ENCODE measurements at places on chromosomes 5 and 9. TPM values are rescaled to one million over a fixed set of nuclear protein-coding genes. Genes with fewer than 3 reads are reported as not detected.
A peak's percentile ranks its signal among the peaks of the same experiment; 100 is the strongest.

Gene GPSM1
- 54.8 TPM for total RNA-seq

Gene ARAP3
- total RNA-seq = 7.7 TPM

Gene ZBTB43
- 13.0 TPM for total RNA-seq

Gene DMRTA1
- 0.32 TPM for total RNA-seq

Gene SEPTIN8
- total RNA-seq = 43.5 TPM

GRCh38 chr9:2560180-2560579 lies 61.4 kb upstream of the VLDLR start:
- no peak for DNase-seq

DNA sequence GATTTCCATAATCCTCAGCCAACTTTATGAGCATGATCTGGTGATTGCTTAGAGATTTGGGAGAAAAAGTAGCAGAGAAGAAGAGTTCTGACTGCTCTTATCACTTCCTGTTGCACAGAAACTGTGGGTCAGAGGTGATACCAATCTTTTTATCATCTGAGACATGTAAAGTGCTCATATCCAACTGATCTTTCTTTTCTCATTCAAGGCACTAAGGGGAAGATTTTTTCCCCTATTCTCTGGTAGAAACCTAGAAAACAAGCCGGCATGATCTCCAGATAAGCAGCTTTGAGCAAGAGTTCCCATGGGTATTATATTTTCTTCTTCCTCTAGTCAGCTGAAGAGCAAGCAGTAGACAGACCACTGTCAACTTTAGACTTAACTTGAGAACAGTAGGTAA lies 29.0 kb upstream of the GPR150 start:
- DNase-seq = peak; percentile 26

- DNase-seq = peak; percentile 63
These were observed 36.8 kb downstream of the NDST1 start for GRCh38 chr5:150544611-150545219.

DNA sequence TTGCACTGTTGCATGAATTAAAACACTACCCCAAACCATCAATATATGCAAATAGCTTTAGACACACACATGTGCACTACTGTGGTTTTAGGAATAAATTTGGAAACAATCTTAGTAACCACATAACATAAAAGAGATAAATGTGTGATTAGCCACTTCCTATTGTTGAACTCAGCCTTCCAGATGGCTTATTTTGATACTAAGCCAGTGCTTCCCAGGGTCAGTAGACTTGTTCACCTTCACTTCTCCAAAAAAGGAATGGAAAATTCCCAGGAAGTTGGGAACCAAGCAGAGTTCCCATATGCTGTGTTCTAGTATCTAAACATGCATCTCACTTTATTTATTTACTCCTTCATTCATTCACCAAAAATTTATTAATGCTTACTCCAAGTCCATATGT lies 47.8 kb downstream of the SVEP1 start:
- peak; percentile 96 for DNase-seq

DNA sequence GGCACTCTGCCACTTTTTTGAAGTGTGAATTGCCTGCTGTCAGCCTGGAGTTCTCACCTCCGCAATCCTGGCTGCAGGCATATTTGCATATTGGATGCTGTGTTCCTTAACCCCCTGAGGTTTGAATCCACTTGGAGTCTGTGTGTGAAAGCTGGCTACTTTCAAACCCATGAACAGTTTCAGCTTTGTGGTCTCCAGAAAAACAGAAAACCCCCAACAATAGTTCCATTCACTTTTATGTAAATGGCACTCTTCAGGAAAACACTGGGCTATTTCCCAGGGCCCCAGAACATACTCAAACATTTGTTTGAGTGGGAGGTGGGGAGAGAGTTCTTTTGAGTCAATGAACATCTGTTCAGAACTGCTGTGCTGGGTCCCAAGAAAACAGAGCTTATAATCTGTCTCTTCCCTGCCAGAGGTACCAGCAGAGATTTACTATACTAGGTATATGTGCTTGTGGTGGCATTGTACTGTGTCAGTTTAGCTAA lies 5.0 kb downstream of the NUDT2 start:
- DNase-seq = no peak

- DNase-seq = no peak
These were observed 67.7 kb upstream of the SMIM32 start for GRCh38 chr5:136260656-136261055.

DNA sequence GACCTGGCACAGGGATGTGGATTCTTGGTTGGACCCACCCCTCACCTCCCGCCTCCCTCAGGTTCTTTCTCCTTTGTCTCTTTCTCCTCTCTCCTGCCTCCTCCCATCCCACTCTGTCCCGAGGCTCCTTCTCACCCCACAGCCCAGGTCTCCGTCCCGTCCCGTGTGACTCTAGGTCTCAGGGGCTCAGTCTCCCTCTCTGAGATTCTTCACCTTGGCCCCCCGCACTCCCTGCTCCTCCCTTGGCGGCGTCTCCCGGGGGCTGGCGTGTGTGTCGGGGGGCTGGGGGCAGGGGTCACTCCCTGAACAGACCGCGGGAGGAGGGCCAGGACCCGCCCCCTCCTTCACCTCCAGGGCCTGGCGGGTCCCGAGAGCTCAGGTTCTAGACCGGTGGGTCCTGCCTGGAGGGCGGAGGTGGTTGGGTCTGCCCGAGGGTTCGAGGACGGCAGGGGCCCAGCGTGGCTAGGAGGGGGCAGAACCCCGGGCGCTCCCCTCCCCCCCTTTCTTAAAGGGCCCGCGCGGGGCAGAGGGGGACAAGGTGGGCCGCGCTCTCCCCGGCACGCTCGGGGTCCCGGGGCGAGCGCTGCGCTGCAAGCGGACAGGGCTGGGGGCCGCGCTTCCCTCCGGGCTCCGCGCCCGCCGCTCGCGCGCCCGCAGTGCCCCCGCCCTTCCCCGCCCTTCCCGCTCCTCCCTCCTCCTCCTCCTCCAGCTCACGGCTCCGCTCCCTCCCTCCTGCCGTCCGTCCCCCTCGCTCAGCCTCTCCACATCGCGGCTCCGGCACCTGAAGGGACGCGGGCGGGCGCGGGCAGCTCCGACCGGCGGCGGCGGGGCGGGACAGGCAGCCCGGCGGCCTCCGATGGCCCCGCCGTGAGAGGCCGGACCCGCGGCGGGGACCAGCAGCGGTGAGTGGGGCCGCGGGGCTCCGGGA lies at the start of gene PSD2:
TSS of gene PSD2 (plus strand) at position 735 of the 928 bp plus-strand sequence. CDS start 13,633 bp downstream, outside the sequence.
- no peak for DNase-seq

DNA sequence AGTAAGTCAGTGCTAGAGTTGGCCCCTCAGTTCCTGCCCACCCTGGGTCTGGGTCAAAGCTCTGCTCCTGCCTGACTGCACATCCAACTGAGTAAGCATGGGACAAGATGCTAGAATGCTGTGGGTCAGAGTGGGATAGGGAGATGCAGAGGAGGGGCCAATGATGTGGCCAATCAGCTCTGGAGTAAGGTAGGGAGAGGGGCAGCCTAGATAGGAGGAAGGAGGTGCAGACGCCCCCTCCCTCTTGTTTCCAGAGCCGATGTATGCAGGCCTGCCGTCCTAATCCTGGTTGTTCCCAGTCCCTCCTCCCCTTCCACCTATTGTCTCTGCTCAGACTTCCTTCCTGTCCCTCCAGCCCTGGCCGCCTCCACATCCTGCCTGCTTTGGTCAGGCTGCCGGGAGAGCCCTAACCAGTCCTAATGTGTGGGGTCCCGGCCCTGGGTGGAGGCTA lies 1.3 kb downstream of the ARAP3 start:
- DNase-seq = peak; percentile 20

DNA sequence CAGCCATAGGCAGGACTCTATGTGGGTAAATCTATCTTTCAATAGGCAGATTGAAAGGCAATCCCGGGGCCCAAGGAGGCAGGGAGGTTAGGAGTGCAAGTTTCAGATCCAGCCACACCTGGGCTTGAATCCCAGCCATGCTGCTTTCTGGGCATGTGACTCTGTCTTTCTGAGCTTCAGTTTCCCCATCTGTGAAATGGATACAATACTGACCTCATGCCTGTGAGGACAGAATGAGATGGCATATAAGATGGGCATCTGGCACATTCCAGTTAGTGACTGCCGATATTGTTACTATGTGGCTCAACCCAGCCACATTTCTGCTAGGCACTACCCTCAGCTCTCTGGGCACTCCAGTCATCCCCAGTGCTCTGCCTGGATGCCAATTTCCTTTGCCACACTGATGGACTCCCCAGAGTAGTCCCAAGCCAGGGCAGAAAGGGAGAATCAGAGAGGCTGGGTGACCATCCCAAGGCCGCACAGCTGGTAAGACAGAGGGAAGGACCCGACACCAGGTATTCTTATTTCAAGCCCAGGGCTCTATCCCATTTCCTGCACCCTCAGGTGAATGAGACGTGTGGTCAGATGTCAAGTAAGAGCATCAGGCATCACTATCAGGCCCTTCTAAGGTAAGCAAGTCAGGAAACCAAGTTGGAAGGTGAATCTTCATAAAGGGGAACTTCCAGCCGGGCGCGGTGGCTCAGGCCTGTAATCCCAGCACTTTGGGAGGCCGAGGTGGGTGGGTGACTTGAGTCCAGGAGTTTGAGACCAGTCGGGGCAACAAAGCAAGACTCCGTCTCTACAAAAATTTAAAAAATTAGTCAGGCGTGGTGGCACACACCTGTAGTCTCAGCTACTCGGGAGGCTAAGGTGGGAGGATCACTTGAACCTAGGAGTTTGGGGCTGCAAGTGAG lies 38.7 kb downstream of the SH3PXD2B start:
- no peak for DNase-seq

GRCh38 chr5:122367456-122367855 lies 55.4 kb downstream of the SNCAIP start:
- DNase-seq = no peak

DNA sequence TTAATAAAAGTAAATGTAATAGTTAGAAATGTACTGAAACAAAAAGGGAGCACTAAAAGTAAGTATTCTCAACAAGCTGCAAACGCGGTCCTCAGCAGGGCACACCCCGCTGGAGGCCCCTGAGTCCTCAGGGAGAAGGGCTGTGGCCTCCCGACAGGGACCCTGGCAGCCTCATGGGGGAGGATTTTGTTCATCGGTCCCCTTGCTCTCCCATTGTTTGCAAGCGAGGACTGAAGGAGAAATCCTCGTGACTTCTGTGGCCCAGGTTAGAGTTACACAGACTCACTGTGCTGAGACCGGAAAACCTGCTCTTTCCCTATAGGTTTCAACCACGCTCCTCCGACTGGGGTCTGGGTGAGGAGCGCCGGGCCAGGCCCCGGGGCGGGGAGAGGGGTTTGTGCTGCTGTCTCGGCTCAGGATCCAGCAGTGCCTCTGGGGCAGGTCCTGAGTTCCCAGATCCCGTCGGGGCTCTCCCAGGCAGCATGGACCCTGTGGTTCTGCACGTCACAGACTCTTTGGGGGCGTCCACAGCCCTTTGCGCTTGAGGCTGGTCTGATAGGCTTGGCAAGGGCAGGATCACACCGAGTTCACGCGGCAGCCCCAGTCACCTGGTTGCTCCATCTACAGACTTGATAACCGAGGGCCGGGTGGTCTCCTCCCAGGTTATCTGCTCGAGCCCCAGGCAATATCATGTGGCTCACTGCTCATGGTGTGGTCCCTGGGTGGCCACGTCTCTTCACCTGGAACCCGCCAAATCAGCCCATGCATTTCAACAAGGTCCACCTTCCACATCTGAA lies 38.8 kb downstream of the MRPL36 start:
- no peak for DNase-seq

- no peak for DNase-seq
These were observed 6.4 kb downstream of the FPGS start for GRCh38 chr9:127809002-127809539.

GRCh38 chr5:5364932-5365331 lies 57.5 kb upstream of the ICE1 start:
- DNase-seq = no peak

DNA sequence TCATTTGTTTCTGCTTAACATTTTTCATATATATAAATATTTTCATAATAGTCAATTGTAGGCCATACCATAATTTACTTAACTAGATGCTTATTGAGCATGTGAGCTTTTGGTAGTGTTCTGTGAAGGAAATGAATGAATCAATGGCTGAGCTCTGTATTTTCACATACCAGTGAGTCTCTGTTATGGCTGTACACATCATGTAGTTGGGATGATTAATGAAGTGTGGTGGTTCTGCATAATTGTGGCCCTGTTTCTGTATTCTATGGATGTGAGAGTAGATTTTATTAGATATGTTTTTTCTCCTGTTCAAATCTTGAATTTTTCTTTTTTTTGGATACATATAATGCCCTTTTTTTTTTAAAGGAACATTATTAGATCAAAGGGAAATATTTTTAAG lies 56.2 kb downstream of the CTNNA1 start:
- DNase-seq = no peak

DNA sequence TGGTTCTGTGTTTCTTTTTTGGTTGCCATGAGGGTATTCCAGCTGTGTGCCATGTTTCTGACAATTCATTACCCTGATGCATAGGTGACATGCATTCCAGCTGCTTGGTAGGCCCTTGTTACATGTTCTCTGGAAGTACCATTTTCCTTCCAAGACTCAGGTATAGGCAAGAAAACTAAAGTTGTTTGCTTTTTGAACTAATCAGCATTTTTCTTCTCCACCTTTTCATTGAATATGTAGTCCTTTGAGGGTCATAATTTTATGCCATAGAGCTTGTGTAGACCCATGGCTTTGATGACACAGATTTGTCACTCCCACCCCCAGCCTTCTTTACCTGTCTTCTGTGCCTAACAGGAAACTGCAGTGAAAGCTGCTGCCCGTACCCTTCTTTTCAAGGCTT lies 339.2 kb downstream of the MED10 start:
- no peak for DNase-seq

- no peak for DNase-seq
These were observed 88.4 kb downstream of the CAMSAP1 start for GRCh38 chr9:135818718-135819475.

GRCh38 chr5:30040488-30041118 lies 1152.9 kb upstream of the CDH6 start:
- DNase-seq = peak; percentile 3

GRCh38 chr5:42851481-42851880 lies 39.8 kb upstream of the SELENOP start:
- no peak for DNase-seq

DNA sequence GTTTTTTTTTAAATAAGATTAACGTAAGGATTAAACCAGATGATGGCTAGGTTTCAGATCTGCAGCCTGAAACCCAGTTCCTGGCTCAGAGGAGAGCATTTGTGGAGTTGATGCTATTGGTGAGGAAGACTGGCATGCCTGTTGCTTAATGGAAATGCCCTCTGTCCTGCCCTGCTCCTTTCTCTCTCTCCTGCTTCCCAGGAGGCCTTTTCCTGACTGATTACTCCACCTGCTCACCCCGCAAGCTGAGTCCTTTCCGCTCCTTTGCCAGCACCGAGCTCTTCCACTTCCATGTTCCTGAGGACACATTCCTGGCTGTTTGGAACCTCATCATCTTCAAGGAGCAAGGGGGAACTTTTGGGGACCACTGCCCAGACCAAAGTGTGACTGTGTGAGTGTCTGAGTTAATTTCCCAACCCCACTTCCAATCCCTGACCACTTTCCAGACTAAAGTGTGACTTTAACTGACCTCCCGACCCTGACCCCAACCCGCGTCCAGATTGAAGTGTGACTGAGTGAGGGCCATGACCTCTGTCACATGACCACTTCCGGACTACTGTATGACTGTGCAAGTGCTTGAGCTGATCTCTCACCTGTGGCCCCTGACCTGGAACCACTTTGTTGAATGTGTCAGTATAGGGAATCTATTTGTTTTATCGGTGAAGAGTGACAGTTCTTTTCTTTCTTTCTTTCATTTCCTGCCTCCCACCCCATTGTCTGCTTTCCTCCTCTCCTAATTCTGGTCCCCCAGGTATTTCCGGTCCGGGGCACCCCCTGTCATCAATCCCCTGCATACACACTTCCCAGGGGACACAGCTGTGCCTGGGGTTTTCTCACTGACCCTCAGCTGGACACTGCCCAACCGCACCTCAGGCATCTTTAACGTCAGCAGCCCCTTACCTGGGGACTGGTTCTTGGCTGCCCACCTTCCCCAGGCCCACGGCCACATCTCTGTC lies 5.5 kb downstream of the TMEM8B start:
- DNase-seq = no peak
